Activated CD4-positive, alpha-beta T cell treated with anti-CD3 and anti-CD28 coated beads, Interleukin-2, amount 10 ng/mL, durations not matched to agents 7 days and 5 days (primary cell): ENCODE measurements at places on chromosomes 4 and X. TPM values are rescaled to one million over a fixed set of nuclear protein-coding genes. Genes with fewer than 3 reads are reported as not detected.

Gene POU3F4
- total RNA-seq: not detected

Gene SULT1E1
- total RNA-seq: not detected

Gene LEF1
- total RNA-seq: 386 TPM

Gene IBSP
- total RNA-seq: not detected

Gene LRCH2
- total RNA-seq: not detected

Gene HTN3
- not detected for total RNA-seq

Gene AFF2
- total RNA-seq: 0.69 TPM

Gene GPM6B
- not detected for total RNA-seq

Gene CXCL5
- total RNA-seq: not detected

Gene AWAT2
- not detected for total RNA-seq

Gene STS
- total RNA-seq: 1.5 TPM

Gene ARHGAP36
- not detected for total RNA-seq

Gene AR
- total RNA-seq: not detected

DNA sequence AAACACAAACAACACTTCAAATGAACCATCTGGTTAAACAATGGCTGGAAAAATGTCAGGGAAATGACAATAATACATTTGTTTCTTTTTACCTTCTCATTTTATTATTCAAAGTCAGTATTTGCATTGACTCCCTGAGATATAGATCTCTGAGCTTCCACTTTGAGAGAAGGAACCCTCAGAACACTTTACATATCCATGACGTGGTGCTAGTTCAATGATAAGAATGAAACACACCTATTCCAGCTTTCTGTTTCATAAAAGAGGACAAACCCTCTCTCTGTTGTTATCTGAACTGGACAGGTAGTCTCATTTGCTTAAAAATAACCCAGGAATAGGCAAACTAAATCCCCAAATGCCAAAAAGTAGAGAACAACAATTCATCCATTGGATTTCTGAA, 65.3 kb upstream of the CCSER1 start:
- no peak for DNase-seq

DNA sequence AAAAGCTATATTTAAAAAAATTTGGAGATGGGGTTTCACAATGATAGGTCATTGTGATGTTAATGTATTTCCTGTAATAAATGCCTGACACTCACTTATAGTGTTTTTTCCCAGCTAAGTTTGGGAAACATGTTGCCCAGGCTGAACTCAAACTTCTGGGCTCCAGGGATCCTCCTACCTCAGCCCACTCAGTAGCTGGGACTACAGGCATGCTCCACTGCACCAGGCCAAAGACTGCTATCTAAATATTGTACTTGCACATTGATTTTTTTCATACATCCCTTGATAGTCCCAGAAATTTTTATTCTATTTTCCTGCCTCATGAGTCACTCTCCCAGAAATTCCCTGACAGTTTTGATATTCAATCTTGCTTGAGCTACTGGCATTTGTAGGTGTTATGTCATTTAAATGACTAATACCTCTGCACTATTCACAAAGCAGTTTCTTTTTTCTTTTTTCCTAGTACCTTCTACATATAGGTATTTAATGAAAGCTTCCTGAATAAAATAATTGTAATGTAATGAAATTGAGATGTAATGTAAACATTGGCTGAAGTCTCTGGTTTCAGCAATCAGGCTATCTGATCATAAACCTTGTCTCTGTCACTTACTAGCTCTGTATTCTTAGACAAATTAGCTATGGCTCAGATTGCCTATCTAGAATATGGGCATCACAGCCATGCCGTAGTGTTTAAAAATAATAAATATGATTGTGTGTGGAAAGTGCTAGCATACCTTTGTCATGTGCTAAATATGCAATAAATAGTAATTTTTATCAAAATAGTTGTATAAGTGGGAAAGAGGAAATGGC, 1973.0 kb upstream of the AGA start:
- DNase-seq: no peak

DNA sequence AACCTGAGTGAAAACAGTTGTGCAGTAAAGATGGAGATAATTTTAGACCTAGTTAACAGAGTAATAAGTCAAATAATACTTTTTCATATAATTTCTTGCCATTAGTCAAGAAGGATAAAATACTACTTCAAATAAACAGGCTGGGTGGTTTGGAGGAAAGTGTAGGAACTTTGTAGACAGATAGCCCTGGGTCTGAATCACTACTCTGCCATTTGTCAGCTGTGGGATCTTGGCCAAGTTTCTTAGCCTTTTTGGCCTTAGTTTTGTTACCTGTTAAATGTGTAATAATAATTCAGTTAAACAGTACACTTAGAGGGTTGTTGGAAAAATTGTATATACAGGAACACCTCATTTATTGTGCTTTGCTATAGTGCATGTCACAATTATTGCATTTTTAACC, 163.7 kb downstream of the NPNT start:
- DNase-seq: no peak

DNA sequence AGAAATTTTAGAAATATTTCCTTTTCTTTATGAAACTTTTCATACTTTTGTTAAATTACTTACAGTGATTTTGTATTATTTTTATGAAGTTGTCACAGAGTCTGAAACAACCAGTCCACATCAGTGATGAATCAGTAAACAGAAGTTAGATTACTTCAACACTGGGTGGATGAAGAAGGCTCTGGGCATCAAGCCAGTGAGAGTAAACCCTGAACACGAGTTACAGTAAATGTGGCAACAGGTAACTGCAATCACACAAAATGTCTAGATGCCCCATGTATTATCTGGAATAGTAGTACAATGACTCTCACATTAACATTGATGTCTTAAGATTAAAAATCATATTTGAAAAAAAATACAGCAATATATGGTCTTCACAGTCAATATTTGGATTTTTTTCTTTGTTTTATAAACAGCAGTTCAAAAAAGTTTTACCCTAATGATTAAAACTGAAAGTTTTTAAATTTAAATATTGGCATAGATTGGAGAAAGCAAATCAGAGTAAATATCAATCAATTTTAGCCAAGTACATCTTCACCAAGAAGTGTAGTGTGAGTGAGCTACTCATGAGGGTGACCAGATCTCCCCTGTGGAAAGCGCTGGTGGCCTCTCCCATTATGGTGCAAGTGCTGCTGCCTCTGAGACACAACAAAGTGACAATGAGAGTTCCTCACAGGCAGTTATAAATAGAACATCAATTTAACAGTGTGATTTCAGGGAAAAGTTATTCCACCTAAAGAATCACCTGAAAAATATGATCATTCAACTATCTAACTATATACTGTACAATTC, 63.2 kb upstream of the UGT2B7 start:
- no peak for DNase-seq

GRCh38 chr4:75714011-75714410, 10.4 kb upstream of the USO1 start:
- DNase-seq: no peak

GRCh38 chrX:19388741-19389140, 45.0 kb downstream of the PDHA1 start:
- no peak for DNase-seq

GRCh38 chrX:10041383-10041782, 74.2 kb downstream of the CLDN34 start:
- DNase-seq: no peak

- no peak for DNase-seq
Measured at GRCh38 chrX:111191598-111191997, 78.7 kb downstream of the CAPN6 start.

GRCh38 chrX:110037178-110037577, 34.3 kb downstream of the TMEM164 start:
- no peak for DNase-seq

DNA sequence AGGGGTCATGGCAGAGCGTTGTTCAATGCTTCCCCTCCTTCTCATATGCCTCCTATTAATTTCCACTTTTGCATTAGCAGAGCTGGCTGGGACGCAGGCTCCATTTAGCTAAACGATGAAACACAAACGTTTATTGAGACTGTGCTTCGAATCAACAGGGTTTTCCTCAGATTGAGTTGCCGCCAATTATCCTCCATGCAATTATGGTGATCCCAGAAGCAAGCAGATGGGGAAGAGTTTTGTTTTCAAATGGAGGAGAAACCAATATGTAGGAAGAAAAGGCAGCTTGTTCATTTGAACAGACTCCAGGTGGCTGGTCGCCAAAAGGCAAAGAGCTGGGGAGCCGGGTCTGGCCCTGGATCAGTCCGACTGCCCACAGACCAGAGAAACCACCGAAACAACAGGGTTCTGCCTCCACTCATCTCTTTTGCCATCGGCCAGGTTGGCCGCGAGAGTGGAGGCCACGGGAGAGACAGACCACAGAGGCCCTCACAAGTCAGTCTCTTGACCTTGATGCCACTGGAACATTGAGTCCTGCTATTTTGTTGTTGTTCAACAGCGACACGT, 184.8 kb downstream of the GBA3 start:
- DNase-seq: no peak

DNA sequence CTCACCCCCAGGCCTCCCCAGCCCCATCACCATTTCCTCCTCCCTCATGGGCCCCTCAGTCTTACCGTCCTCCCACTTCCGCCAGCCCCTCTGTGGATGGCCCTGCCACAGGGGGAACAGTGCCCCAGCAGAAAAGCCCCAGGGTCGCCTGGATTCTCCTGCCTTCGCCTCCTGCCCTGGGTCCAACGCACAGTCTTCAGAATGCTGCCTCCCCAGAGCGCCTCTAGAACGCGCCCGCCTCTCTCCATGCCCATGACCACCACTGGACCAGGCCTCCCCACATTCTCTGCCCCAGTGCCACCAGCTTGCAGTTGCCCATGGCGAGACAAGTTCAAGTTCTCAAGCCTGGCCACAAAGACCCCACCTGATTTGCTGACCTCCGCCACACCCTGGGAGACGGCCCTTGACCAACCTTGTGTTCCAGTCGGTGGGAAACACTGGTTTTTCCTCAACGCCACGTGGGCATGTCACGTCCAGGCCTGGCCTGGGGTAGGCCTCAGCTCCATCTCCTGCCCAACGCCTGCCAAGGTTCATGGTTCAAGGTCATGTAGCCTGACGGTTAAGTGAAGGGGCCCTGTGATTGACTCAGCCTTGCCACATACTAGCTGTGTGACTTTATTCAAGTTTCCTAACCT, 634 bp upstream of the PLXNB3 start:
- DNase-seq: no peak

DNA sequence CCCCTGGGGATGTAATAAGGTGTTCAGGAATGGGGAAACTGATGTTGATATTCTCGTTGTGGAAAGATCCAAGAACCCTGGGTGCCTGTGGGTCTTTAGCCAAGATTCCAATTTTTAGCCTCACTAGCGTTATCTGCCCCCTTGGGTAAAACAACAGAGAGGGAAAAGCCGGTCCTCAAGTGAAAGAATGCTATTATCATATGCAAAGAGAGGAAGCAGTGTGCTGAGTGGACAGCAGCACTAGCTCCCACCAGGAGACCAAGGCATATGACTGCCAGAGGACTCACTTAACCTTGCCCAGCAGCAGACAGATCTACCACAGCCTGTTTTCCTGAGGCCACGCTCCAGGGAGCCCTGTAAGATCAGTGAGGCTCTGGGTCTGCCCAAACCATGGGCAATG, 257.9 kb upstream of the CPEB2 start:
- no peak for DNase-seq

GRCh38 chr4:126087101-126087500, 772.3 kb downstream of the FAT4 start:
- DNase-seq: no peak

- no peak for DNase-seq
Measured at GRCh38 chr4:80986011-80986410, 44.5 kb upstream of the BMP3 start.

- no peak for DNase-seq
Measured at GRCh38 chrX:138858438-138858837, 146.9 kb upstream of the FGF13 start.

- DNase-seq: no peak
Measured at GRCh38 chrX:6885909-6886308, 261.6 kb upstream of the STS start.

DNA sequence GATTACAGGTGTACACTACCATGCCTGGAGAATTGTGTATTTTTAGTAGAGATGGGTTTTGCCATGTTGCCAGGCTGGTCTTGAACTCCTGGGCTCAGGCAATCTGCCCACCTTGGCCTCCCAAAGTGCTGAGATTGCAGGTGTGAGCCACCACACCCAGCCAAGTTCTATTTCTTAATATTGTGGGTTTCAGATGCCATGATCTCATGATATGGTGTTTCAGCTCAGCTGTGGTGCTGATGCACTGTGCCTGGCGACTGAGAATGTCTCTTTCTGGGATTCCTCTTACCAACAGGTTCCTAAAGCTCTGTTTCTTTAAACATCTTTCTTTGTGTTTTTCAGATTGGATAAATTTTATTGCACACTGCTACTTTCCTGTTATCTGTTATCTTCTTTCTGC, 17.3 kb upstream of the NDUFC1 start:
- DNase-seq: no peak

DNA sequence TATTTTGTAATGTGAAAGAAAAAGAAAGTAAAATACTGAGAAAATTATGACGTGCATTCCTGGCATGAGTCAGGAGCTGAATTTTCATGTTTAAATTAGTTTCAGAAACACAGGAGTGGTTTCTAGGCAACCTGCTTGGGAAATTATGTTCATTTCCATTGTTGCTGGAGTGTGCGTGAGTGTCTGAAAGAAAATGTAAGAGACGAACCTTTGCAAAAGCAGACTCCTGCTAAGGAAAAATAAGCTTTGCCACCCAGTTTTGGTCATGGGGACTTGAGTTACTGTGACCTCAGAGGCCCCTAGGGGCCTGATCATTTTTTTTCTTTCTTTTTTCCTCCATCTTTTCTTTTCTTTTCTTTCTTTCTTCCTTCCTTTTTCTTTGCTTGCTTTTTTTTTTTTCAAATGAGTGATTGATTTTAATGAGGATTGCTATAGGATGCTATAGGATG, 18.8 kb upstream of the CHRNA9 start:
- peak; percentile 65 for DNase-seq

GRCh38 chrX:65671286-65671685, 3.8 kb downstream of the MSN start:
- no peak for DNase-seq

- DNase-seq: no peak
Measured at GRCh38 chr4:84498203-84498934, 723 bp downstream of the NKX6-1 start.

GRCh38 chr4:86359944-86360478, at the start of gene MAPK10:
TSS of gene MAPK10 (minus strand) at chr4:86360053.
- peak; percentile 72 for DNase-seq

DNA sequence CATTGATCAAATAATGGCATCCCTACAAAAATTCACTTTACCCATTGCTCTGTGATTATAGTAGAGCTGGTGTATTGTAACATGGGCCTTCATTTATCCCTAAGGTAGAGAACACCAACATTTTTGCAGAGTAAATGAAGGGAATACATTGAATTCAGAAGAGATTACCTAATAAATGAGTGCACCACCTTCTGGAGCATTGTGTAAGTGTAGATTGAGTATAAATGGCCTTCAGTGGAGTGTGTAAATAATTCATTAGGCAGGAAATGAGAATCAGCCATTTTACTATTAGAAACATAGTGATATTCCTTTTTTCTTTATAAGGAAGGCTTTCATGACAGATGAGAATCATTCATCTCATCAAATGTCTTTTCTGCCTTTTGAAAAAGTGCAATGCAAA, 155.8 kb downstream of the FAM47B start:
- DNase-seq: no peak
